RKO (cell line): ENCODE measurements at places on chromosomes 16 and 17.

- DNase-seq = no peak
Measured at GRCh38 chr16:13554643-13555042, 365.3 kb upstream of the ERCC4 start.

- DNase-seq = no peak
Measured at GRCh38 chr16:379183-379960, 2.4 kb downstream of the PGAP6 start.

- no peak for DNase-seq
Measured at GRCh38 chr17:65820306-65820705, 258.9 kb upstream of the AXIN2 start.

GRCh38 chr17:8126491-8127066 lies 2.7 kb upstream of the HES7 start:
- DNase-seq = peak; percentile 82

DNA sequence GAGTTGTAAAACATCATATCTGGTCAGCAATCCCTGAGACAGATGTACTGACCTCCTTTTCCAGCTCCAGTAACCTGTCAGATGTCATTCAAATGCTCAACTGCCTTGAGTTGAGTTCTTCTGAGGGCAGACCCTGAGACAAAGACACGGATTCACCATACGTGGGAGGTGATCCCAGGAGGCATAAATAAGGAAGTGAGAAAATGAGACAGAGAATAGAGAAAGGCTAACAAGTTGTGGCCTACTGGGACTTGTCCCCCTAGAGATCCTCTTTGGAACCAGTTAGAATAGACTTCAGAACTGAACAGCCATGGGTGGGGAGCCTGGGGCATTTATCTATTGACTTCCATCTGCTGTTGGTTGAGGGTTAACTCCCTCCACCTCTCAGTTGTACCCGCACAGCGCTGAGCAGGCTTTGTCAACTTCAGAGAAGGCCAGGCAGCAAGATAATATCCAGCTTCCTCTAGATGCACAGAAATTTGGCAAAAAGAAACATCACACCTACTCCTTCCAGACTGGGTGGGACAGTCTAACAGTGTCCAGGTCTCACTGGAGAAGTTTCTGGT lies 123.0 kb upstream of the DYNLRB2 start:
- DNase-seq = no peak

DNA sequence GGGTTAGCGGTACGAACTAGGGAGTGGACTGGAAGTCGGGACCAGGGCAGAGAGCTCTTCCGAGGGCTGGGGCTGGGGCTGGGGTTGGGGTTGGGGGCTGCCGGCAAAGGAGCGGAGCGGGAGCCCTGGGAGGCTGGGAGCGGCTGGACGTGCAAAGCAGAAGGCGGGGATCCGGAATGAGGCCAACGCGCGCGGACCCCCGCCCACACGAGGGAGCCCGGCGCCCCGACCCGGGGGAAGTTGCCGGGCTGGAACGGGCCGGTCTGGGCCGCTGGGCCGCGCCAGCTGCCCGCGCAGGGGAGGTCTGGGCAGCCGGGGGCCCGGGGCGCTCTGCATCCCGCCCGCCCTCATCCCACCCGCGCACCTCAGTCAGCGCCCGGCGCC lies 323 bp downstream of the ST3GAL2 start:
- no peak for DNase-seq

DNA sequence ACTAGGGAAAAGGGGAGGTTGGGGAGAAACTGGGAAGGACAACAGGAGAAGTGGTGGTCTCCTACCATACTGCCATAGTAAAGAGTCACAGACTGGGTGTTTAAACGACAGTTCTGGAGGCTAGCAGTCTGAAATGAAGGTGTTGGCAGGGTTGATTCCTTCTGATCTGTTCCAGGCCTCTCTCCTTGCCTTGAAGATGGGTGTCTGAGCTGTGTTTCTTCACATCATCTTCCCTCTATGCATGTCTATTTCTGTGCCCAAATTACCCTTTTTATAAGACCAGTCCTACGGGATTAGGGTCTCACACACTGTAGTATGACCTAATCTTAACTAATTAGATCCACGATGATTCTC lies 79.8 kb upstream of the TMEM97 start:
- no peak for DNase-seq

GRCh38 chr17:74097450-74098135 lies 105.9 kb upstream of the RPL38 start:
- DNase-seq = no peak

- DNase-seq = no peak
Measured at GRCh38 chr16:89113661-89114060, 20.0 kb downstream of the ACSF3 start.

GRCh38 chr16:81004646-81005353 lies 1.9 kb downstream of the CMC2 start:
- DNase-seq = peak; percentile 80

DNA sequence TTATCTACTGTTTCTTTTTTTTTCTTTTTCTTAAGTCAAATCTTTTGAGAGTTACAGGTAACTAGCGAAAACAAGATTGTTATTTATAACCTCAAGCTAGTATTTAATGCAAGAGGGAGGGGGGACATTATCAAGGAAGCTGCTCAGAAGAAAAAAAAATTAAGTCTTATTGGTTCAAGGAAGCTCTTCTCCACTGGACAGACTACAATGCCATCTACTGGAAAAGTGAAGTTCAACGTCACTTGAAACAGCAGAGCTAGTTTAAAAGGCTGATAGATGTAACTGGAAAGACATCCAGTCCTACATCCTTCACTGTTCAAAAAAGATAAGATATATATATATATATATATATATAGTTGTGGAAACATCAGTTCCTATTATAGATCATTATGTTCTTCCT lies 418.0 kb upstream of the PSMD7 start:
- peak; percentile 80 for DNase-seq

- DNase-seq = no peak
Measured at GRCh38 chr16:21265104-21265837, 12.8 kb downstream of the CRYM start.

DNA sequence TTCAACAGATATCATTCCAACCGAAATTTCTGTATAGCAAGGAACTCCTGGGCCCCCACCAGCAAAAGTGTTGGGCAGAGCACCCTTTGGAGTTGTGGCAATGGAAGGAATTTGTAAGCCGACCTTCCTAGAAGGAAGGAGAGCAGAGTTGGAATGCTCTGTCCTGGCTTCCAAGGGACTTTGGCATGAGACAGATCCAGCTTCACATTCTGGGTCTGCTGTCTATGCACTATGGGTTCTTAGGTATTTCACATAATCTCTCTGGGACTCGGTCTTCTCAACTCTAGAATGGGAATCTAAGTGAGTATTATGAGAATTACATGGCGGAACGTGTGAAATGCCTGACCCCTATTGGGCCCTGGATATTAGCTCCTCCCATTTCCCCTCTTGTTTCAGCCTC lies 63.2 kb upstream of the MARCHF10 start:
- no peak for DNase-seq

DNA sequence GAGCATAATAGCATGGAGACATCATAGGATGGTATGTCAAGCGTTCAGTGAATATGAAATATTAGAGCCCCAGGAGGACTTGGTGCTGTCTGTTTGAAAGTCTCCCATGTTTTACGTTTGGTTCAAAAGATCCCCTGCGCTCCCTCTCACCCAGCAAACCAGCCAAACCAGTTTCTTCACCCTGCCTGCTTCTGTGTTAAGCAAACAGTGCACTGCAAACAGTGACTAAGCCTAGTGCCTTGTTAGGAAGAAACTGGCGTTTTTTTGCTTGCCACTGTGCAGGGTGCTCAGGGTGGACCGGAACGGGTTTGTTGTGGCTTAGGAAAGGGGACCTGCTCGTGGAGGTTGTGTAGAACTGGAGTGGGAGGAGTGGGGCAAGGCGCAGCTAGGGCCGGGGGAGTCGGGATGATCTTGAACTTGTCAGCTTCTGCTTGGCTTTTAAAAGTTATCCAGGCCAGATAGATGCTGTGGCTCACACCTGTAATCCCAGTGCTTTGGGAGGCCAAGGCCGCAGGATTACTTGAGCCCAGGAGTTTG lies 7.7 kb downstream of the CDH1 start:
- no peak for DNase-seq

DNA sequence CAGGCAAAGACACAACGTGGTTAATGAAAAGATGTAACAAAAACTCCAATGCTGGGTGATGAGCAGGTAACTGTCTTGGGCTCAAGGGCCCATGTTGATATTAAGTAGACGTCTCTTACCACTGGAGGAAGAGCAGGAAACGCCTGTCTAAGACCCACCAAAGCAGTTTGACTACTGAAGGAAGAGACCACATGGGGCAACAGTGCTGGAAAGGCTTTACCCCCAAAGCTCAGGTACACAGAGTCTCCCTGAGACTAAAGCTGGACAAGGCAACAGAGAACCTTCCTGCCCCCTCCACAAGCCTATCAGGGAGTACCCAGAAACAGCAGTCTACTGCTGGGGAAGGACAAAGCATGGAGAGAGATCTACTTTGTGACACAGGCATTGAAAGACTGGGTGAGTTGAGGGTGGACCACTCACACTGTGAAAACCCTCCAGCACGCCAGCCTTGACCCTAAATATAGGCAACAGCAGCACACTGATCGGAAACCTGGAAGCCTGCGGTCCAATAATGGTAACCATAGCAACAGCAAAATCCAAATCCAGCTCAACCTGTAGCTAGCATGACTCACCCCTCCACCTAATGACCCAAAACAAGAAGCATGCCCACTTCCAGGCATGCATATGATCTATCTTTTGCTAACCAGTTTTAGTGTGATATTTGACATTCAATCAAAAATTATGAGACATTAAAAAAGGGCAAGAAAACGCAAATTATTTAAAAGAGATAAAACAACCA lies 270.5 kb upstream of the SDK2 start:
- no peak for DNase-seq

GRCh38 chr17:18848501-18848900 lies 9.4 kb upstream of the PRPSAP2 start:
- DNase-seq = no peak

- no peak for DNase-seq
Measured at GRCh38 chr16:23700509-23700908, 12.5 kb downstream of the ERN2 start.

DNA sequence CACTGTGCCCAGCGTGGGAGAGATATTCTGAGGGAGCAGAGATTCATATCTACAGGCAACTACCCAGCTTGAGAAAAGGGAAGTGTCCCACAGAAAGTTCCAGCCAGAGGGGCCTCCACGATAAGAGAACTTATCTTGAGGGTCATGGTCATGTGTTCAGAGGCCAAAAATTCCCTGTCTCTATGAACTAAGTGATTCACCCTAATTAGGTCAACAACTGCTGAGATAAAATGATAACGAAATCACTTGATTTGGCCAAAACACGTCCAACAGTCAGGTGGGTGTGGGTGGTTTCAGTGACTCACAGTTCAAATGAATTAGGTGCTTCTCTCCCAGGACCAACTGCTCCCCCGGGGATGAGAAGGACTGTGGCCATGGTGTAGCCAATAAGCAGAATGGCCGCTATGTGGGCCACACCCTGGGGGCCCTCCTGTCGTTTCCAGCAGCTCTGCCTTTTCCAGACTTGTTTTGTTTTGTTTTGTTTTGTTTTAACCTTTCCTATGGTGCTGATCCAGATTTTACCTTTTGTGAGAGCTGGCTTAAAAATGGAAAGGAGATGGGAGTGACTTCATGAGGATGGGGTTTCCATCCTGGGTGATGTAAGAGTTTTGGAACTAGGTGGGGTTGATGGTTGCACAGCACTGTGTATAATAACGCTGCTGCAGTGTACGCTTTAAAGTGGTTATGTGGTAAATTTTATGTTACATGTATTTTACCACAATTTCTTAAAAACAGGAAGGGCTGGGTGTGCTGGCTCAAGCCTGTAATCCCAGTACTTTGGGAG lies 8.7 kb downstream of the DNAI2 start:
- no peak for DNase-seq

DNA sequence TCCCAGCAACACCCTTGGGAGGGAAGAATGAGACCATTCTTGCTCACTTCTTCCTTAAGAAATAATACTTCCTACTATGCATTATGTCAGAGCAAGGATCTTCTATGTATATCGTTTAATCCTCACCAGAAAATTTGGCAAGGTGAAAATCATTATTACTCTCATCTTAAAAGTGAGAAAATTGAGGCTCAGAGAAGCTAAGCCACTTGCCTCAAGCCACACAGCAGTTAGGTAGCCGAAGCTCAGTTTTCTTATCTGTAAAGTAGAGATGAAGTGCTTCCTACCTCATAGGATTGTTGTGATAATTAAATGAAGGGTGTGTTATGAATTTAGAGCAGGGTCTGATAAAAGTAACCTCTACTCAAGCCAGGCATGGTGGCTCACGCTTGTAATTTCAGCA lies 368.9 kb upstream of the ASIC2 start:
- no peak for DNase-seq

- DNase-seq = no peak
Measured at GRCh38 chr16:69863401-69864281, 87.5 kb upstream of the CLEC18A start.

DNA sequence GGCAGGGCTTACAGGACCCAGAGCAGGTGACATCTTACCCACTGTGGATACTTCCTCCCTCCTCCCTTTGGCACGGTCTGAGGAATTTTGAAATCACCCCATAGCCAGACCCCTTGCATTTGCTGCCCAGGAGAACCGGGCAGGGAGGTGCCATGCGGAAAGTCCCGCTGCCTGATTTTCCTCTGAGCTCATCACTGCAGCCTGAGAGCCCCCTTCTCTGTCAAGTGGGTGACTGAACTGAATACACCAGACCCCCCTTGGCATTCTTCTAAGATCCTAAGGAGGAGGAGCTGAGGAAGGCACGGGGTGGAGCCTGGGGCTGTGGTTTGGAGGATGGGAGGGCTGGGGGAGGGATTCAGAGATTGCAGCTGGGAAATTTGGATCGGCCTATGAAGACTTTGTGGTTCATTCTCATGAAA lies 173.4 kb downstream of the RAB11FIP4 start:
- DNase-seq = no peak

- no peak for DNase-seq
Measured at GRCh38 chr17:252456-252855, 71.0 kb upstream of the DOC2B start.

DNA sequence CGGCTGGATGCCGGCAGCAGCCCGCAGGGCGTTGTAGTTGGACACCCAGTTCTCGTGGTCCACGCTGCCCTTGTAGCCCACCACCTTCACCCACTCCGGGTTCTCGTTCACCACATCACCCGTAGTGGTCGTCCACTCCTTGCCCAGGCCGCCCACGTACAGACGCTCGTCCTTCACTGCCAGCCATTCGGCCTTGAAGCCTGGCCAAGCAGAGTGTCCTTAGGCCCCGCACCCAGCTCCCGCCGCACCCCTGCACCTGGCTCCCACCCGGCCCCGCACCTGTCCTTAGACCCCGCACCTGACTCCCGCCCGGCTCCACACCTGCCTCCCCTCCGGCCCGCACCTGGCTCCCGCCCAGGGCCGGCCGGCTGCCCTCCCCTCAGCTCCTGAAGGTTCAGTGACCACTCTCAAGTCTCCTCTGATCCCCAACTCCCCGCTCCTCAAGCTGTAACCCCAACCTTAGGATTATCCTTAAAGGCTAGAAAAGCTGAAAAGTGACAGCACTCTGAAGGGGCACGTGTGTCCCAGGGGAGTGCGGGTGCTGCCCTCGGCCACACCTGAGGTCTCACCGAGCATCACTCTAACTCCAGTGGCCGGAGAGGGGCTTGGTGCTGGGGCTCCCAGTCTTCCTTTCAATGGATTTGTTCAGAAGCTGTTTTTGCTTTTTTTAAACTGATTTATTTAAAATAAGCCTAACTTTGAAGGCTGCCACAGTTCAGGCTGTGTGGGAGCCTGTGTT lies 14.4 kb downstream of the CANT1 start:
- DNase-seq = no peak
